ENCODE measurements at places on chromosomes 2 and 18. TPM values are rescaled to one million over a fixed set of nuclear protein-coding genes. Genes with fewer than 3 reads are reported as not detected.

- no peak for DNase-seq
Measured at GRCh38 chr18:79641722-79642497, 37.7 kb upstream of the CTDP1 start.

GRCh38 chr18:29084120-29084519, 907.2 kb upstream of the CDH2 start:
- no peak for DNase-seq

GRCh38 chr2:20476481-20476880, 29.6 kb downstream of the RHOB start:
- DNase-seq = no peak

- DNase-seq = no peak
Measured at GRCh38 chr2:217014328-217015105, 154.7 kb upstream of the TNP1 start.

GRCh38 chr2:241833101-241833663, 24.2 kb downstream of the NEU4 start:
- DNase-seq = no peak

DNA sequence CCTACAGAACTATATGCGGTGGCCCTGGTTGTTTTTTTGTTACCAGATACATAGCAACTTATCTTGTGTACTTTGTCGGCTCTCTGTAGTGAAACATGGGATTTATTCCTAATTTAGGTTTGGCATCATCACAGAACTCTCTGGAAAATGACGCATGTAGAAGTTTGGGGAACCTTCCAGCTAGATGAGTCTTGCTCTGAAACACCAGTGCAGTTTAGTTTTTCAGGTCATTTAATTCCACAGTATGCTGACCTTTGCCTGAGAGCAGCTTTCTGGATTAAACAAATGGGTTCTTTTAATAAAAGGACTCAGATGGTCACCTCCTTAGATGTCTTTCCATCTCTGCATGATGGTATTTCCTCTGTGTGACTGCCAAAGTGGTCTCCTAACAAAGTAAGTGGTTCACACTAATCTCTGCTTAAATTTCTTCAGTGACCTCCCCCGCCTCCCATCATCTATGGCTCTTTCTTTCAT, 39.9 kb downstream of the MYO3B start:
- no peak for DNase-seq

DNA sequence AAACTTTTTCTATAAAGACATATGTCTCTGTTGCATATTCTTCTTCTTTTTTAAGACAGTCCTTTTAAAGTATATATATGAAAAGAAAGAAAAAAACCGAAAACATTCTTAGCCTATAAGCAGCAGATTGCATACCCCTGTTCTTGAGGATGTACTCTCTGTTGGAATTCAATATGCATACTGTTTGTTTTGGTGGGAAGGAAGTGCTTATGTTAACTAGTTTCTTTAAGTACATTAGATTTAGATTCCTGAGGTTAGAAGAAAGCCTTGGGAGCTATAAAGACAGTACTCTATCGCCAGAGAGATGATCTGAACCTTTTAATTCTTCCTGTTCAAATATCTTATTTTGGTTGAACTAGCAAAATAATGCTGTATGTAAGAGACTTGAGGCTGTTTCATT, 46.8 kb upstream of the TBR1 start:
- no peak for DNase-seq

The OBSL1 gene
- 136 TPM for polyA plus RNA-seq

The RAMP1 gene
- 2.5 TPM for polyA plus RNA-seq

The PPP1R1C gene
- 3.5 TPM for polyA plus RNA-seq

The DSC1 gene
- 2.9 TPM for polyA plus RNA-seq

The ZAP70 gene
- 2.2 TPM for polyA plus RNA-seq

The TFPI gene
- polyA plus RNA-seq = 39.0 TPM

The SFXN5 gene
- polyA plus RNA-seq = 26.3 TPM

Data from left kidney (tissue), 8 donors.